Cerebellar cortex (tissue), 1 donor: ENCODE measurements at places on chromosomes 3 and 15.

GRCh38 chr15:85109333-85109732, 127.7 kb downstream of the PDE8A start:
- no peak for DNase-seq

DNA sequence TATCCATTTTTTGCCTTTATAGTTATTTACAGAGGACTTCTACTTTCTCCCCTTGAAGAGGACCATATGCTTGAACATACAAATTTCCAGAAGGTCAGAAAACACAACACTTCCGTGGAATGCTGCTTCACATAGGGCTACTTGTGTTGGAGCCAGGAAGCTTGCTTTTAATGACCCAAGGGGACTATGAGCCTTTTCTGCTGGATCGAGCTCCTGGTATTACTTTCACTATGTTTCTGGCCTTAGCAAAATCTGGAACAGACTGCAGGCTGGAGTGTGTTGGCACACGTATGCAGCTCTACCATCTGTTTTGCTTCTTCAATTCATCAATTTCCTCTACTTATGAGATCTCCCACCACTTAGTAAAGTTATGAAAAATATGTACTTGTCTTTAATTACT, 69.3 kb upstream of the CBLB start:
- peak; percentile 99 for DNase-seq

DNA sequence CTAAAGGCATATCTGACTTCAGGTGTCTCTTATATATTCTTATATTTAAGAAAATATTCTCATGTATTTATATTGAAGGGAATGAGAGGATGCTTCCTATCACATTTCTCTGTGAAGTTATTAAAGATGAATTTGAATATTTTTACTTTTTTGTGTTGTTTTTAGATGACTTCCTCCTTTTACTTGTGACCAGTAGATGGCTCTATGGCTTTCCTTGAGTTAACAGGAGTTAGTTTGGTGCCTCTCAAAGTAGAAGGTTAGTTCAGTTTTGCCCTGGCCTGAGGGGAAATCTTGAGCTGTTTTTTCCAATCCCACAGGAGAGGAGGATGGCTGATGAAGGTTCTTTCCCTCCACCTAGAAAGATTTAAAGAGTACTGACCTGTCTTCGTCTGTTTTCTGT, 80.7 kb downstream of the SQOR start:
- peak; percentile 46 for DNase-seq

DNA sequence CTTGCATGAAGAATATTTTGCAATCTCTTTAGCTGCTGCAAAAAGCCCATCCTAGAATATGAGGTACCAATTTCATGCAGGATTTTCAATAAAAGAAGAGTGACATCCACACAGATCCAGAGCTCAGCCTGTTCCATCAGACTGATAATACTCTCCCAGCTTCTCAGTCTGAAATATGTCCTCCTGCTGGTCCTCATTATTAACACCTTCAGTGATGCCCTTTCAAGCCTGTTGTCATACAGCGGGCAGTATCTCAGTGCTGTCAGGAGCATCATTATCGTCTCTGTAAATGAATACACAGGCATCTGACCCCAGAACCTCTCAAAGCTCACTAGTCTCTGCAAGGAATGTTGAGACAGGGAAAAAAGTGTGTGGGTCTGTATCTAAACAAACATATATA, 1387.8 kb downstream of the OTOL1 start:
- no peak for DNase-seq

GRCh38 chr3:114411811-114412803, 118.3 kb downstream of the TIGIT start:
- no peak for DNase-seq

GRCh38 chr3:10142707-10143560, 1.4 kb downstream of the VHL start:
- DNase-seq: peak; percentile 26

DNA sequence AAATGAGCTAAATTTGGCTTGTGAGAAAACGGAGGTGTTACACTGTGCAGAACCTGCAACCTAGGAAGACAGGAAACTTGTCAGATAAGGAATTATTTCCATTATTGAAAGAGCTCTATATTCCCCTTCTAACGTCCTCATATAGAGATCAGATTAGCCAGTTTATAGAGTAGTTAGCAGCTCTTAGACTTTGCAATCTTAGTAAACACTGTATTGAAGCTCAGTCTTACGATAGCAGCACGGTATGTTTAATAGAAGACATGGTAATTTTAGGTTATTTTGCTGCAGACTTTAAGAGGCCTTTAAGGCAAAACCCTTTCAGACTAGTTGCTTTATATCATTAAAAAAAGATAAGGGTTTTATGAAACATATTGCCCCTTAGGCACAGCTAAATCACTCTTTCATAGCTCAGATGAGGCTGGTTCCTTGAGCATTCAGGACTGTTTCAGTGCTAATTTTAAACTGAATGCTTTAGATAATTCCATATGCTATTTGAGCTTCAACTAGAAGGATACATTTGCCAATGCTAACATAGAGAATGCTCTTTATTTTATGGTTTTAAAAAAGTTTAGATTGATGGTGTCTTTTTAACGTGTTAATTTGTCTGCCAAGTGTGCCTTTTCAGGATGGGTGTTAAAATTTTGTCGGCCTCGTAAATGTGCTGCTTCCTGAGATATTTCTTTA, 234.3 kb downstream of the PYDC2 start:
- no peak for DNase-seq

DNA sequence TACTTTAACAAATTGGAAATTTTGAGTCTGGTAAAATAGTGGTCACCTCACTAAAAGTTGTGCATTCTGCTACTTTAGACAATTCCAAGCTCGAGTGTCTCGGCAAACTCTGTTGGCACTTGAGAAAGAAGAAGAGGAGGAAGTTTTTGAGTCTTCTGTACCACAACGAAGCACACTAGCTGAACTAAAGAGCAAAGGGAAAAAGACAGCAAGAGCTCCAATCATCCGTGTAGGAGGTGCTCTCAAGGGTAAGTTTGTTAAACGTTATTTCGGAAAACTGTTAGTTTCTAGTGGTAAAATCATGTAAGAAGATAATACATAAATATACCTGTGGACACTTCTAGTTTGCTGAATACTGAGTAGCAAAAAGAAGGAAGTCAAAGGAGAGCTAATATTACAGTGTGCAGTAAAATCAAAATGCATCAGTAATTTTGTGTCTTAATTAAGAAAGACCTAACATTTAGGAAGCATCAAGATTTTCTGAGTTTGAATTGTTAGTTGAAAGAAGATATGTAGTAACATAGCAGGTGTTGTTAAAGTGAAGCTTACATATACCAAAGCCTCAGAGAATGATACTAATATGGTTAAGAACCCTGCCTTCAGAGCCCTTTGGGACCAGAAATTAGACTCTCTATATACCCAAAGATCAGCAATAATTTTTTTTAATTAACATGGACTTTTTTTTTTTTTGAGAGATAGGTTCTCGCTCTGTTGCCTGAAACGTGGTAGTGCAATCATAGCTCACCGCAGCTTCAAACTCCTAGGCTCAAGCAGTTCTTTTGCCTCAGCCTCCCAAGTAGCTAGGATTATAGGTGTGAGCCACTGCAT, 23.0 kb downstream of the BUB1B start:
- no peak for DNase-seq

DNA sequence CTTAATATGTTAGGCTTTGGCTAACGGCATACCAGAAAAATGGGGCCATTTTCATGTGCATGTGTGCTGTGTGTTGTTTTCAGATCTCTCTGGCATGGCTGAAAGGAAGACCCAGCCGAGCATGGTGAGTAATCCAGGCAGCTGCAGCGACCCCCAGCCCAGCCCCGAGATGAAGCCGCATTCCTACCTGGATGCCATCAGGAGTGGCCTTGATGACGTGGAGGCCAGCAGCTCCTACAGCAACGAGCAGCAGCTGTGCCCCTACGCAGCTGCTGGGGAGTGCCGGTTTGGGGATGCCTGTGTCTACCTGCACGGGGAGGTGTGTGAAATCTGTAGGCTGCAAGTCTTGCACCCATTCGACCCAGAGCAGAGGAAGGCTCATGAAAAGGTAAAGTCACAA, 15.1 kb downstream of the MKRN2 start:
- DNase-seq: no peak

GRCh38 chr3:144381607-144382006, 410.0 kb downstream of the DIPK2A start:
- DNase-seq: no peak

DNA sequence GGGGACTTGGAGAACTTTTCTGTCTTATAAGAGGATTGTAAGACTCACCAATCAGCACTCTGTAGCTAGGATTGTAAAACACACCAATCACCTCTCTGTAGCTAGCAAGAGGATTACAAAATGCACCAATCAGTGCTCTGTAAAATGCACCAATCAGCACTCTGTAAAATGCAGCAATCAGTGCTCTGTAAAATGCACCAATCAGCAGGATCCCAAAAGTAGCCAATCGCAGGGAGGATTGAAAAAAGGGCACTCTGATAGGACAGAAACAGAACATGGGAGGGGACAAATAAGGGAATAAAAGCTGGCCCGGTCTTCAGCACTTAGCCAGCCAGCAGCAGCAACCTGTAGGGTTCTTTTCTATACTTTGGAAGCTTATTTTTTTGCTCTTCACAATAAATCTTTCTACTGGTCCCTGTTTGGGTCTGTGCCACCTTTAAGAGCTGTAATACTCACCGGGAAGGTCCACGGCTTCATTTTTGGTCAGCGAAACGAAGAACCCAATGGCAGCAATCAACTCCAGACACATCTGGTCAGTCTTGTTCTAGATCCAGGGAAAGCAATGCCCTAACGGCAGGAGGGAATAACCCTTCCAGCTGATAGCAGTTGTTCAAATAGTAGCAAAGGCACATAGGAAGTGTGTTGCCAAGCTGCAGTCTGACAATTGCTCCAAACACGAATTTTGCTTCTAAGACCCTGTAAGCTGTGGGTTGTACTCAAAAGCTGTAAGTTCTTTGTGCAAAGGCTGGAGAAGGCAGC, 135.6 kb downstream of the TJP1 start:
- DNase-seq: no peak

- DNase-seq: no peak
Measured at GRCh38 chr15:57253500-57253899, 122.8 kb upstream of the CGNL1 start.

DNA sequence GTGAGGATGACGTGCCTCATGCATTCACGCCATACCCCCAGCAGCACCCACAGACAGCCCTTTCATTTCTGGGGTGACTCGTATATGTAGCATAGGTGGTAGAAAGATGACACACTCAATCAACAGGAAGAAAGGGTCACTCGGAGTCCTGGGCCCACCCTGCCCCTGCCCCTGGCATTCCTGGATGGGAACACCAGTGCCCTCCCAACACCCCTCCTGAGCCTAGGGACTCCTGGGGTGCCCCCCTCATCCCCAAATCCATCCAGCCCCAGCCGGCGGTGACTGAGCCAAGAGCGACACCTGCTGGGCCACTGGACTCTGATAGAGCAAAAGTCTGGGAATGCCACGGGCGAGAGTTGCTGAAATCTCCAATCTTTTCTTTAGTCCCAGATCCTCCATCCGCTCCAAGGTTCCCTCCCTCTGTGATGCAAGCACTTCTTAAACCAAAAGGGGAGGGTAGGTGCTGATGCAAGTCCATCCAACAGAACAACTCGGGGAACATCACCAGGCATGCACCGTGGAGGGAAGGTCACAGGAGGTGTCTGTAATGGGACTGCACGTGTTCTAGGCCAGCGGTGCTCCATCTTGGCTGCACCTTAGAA, 31.1 kb downstream of the ACAN start:
- peak; percentile 9 for DNase-seq

- DNase-seq: no peak
Measured at GRCh38 chr3:46883054-46883829, 5.7 kb downstream of the PTH1R start.

- DNase-seq: no peak
Measured at GRCh38 chr15:87121336-87121735, 1041.7 kb downstream of the AGBL1 start.

- DNase-seq: no peak
Measured at GRCh38 chr3:102741105-102741504, 306.3 kb downstream of the ZPLD1 start.

DNA sequence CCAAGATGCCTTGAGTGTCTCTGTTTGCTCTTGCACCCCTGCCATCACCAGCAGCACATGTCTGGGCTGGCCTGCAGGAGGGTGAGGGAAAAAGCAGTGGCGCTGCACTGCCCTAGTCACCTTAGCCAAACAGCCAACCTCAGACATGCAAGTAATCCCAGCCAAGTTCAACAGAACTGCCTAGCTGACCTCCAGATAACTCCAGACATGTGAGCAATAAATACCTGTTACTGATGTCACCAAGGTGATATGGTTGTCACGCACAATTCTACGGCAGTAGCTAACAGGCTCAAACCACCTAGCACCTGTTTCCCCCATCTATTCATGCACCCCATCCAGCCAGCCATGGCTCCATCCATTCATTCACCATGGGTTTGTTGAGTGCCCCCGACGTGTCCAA, 99.9 kb downstream of the SRGAP3 start:
- DNase-seq: no peak

GRCh38 chr3:172513488-172513887, 9.7 kb downstream of the TNFSF10 start:
- DNase-seq: no peak

GRCh38 chr3:154244644-154245043, 79.6 kb downstream of the DHX36 start:
- no peak for DNase-seq

DNA sequence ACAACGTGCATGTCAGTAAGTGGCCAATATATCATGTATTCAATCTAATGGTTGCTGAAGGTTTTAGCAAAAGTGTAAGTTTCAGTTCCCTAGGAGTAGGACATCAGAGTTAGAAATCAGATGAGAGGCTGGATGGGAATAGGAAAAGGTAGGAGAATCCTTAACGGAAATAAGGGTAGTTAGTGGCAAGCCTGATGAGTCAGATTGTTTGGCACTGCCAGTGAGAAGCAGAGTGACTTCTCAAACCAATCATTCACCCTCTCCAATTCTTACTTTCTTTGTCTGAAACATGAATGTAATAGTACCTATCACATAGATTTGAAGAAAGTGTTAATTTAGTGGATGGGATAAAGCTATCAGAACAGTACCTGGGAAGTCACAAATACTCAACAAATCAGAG, 894.0 kb downstream of the NTRK3 start:
- DNase-seq: no peak

- no peak for DNase-seq
Measured at GRCh38 chr15:100940767-100941379, 21.7 kb downstream of the LRRK1 start.

DNA sequence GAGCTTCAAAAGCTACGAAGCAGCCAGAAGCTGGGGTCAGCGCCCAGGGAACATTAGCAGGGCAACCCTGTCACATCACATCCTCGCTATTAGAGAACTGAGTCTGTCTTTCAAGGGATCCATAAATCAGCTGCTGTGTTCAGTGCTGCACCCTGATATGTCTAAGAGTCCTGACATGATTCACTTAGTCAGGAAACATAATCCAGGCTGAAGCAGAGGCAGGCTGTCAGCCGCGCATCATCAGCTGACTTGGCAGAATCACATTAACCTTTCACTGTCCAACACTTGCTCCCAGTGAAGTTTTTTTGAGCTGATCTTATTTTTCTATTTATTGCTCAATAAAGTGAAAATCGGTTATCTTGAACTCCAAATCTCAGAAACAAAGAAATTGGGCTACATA, 23.5 kb downstream of the MYH15 start:
- DNase-seq: peak; percentile 8
